ENCODE measurements at places on chromosomes 2 and 18. TPM values are rescaled to one million over a fixed set of nuclear protein-coding genes. Genes with fewer than 3 reads are reported as not detected.

KIF3C gene
- 81.1 TPM for polyA plus RNA-seq

CCDC150 gene
- 1.6 TPM for polyA plus RNA-seq

FOXI3 gene
- not detected for polyA plus RNA-seq

UGT1A5 gene
- not detected for polyA plus RNA-seq

EVA1A gene
- 1.7 TPM for polyA plus RNA-seq

IL1F10 gene
- not detected for polyA plus RNA-seq
